NCI-H1436 treated with DMSO at 0.1 percent for 48 hours (cell line): ENCODE measurements at places on chromosomes 2 and 18.

DNA sequence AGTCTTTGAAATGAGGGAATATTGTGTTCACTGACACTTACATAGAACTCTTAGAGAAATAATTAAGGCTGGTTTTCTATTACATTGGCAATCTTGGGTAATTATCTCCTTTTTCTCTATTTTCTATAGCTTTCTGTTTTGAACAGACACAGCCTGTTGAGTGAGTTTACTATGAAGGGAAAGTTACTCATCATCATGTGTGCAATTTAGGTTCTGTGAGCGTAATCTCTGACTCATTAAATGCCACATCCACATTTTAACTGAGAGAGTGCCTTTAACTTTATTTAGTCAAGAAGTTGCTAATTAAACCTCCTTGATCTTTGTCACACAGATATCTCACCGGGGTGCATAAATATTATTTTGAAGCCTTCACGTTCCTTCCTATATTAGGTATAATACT is 174.0 kb upstream of the SLC8A1 start:
- DNase-seq, result no peak

DNA sequence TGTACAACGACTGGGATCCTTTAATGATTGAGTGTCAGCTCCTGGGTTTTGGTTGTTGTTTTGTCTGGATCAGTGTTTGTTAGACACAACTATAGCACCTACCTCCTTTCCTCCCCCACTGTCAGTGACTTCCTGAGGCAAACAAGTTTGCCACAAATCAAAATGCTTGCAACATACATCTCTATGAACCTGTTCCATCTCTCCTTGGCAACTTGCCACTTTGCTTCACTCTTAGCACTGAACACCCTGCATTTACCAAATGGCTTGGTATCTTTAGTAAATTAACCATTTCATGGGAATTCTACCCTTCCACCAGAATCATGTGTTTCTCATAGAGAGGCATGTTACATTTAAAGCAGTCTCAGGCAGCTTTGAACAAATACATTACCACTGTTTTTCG is 301.1 kb upstream of the TANK start:
- DNase-seq, result no peak

- no peak for DNase-seq
Measured at GRCh38 chr2:230674401-230674800, 38.2 kb upstream of the CAB39 start.

DNA sequence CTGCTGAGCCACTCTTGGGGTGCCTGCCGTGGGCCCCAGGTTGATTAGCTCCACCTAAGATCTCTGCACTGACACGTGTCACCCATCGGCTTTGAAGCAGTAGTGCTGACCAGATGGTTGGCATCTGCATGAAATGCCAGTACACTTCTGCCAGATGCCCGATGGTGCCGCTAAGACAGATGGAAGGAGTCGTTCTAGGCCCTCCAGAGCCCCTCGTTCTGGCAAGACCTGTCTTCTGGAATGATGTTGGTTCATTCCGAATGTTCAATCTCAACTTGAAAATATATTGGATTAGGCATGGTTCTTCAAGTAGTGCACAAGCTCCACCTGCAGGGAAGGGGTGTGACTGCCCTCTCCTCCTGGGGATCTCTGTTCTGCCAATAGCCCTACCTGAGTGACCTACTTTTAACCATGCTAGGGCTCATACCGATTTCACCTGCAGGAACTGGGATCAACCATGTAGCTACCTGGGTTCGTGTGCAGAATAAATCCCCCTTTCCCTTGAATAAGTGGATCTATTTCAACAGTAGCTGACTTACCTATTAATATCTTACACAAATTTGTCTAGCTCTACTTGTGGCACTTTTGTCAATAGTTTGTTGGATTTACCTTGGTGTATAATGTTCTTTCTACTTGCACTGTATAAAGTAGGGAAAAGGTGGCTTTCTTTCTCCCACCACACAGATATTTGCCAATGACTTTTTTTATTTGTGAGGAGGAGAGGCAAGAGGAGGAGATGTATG is 342.6 kb downstream of the CTNNA2 start:
- no peak for DNase-seq

GRCh38 chr2:189954989-189955388 is 107.5 kb downstream of the MSTN start:
- DNase-seq, result no peak
